ENCODE measurements at places on chromosomes 12 and 14. TPM values are rescaled to one million over a fixed set of nuclear protein-coding genes. Genes with fewer than 3 reads are reported as not detected.
A peak's percentile ranks its signal among the peaks of the same experiment; 100 is the strongest.

GPR132 gene
- 0.20 TPM for total RNA-seq

DNA sequence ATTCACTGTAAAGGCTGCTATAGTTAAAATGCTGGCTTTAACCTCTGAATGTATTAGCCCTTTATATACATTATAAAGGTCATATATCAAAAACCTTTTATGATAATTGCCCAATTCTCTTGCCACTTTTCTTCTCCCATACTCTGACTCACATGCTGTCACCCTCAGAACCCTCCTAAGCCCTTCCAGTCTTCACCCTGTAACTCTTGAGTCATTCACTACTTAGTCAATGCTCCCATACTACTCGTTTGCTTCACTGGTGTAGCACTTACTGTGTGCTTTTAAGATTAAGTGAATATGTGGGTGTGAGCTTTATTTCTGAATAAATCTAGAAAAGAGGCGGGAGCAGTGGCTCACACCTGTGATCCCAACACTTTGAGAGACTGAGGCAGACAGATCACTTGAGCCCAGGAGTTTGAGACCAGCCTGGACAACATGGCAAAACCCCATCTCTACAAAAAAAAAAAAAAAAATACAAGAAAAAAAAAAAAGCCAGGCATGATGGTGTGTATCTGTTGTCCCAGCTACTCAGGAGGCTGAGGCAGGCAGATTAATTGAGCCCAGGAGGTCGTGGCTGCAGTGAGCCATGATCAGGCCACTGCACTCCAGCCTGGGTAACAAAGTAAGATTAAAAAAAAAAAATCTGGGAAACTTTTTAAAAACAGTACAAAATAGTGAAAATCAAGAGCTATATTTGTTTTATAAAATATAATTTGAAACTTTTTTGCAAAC lies 37.6 kb downstream of the SPATA7 start:
- H3K4me3 ChIP-seq: no peak overlapping the region
- no peaks in the 10 kb centered on the region for H3K27me3 ChIP-seq
- DNase-seq: no peak
- H3K36me3 ChIP-seq: peaks cover 2% of the 10 kb centered on the region

GRCh38 chr12:100266585-100266834 lies 369 bp downstream of the DEPDC4 start:
- no peaks in the 10 kb centered on the region for H3K27me3 ChIP-seq
- 0 out of 2 replicates have a peak, but pooled peaks cover 6% of the 10 kb centered on the region for H3K4me1 ChIP-seq
- H3K27ac ChIP-seq: peak overlapping the region; percentile 59
- H3K4me3 ChIP-seq: peak overlapping the region; percentile 99

DNA sequence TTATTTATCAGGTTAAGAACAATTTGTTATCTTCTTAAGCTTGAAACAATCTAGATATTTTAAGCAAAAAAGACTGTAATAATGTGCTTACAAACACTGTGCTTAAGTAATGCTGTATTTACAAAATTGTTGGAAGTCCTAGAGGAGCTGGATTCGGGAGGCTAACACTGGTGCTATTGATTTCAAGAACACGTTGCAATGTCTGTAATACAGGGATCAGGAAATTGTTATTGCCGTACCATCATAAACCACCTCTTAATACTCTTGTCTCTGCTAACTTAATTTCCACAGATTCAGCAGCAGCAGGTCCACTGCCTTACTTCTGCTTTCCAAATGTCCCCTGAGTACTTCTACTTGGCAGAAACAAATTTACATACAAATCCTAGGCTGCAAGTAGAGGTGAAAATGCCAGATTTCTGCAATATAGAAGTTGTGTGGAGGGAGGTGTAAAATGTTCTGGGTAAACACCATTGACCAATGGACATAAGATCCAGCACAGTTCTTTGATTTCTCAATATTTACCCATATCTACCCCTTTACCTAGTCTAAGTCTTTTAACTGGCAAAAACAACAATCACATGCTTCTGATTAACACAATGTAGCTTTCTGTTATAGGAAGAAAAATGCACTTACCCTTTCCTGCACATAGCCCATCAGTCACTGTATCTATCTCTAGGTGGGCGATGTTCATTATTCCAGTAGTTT lies 663.4 kb downstream of the TMTC2 start:
- no peaks in the 10 kb centered on the region for H3K36me3 ChIP-seq
- no peaks in the 10 kb centered on the region for H3K27me3 ChIP-seq
- no peaks in the 10 kb centered on the region for H3K4me1 ChIP-seq
- no peak for DNase-seq
- no peak overlapping the region for H3K27ac ChIP-seq

DNA sequence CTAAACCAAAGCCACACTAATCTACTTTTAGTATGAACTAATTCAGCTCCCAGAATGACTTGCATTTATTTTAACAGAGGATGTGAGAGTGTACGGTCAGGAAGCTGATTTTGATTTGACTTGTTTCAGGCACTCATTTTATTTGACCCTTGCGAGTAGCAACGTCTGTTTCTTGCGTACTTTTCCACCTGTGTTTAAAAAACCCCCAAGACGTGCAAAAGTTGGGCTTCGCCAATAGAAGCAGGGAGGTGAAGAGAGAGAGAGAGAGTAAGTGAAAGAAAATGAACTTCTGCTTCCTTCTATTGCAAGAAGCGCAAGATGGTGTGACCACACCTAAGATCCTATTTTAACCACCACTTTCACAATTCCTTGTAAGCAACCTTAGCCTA lies 6.7 kb upstream of the SLC15A4 start:
- H3K36me3 ChIP-seq: peaks cover 8% of the 10 kb centered on the region
- no peak for DNase-seq
- no peaks in the 10 kb centered on the region for H3K4me1 ChIP-seq
- no peak overlapping the region for H3K4me3 ChIP-seq
- no peaks in the 10 kb centered on the region for H3K27me3 ChIP-seq
- no peak overlapping the region for H3K27ac ChIP-seq
